ENCODE measurements at places on chromosomes 11 and 22.

DNA sequence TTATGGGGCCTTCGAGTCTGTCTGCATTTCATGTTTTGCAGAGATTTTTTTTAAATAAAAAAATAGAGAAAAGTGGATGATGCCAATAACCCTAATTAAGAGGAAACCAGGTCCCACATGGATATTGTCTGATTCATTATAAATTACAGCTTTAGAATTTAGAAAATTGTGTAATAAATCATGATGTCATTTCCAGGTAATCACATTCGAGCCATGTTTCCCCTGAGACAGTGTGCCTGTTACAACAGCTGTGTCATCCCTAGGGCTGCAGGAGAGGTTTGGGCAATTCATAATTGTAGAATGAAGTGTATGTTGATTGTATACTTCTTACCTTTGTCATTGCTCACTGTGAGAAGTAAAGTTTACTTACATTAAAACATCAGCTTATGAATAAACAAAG lies 38.3 kb downstream of the NCAM1 start:
- peak; percentile 69 for DNase-seq

DNA sequence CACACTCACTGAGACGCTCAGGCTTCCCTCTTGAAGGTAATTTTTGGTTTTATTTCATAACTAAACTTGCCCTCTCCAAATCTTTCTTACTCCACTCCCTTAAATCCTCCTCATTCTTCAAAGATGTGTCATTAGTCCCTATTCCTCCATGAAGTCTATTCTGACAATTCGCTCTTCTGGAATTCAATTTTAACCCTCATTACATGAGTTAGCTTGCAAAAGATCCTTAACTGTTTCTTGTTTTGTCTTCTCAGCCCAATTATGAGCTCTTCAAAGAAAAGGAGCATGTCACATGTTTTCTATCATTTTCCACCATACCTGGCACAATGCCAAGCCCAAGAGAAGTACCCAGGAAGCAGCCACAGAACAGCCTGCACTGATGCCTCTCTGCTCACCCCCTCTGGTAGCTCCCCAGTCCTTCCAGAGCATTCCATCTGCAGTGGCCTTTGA lies 13.0 kb downstream of the GALNT18 start:
- no peak for DNase-seq

- no peak for DNase-seq
These were observed 17.4 kb downstream of the ANKK1 start for GRCh38 chr11:113404859-113405430.

DNA sequence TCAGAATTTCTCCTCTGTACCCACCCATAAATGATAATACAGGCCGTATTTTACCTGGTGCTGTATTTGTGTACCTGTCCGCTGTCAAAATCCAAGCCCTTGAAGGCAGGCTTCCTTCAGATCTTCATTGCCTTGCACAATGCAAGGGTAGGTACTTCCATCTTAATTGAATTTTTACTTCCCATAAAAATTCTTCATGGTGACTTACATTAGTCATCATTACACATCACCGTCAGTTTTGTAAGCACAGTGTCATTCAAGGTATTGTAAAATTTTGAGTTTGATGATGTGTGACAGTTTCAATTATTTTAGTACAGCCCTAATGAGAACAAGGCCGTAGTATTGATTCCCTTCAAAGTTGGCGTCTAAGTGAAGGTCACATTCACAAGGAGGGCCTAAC lies 770 bp upstream of the TSG101 start:
- DNase-seq, result no peak

GRCh38 chr11:32584921-32585320 lies 1.3 kb downstream of the EIF3M start:
- DNase-seq, result no peak

- DNase-seq, result no peak
These were observed 3.5 kb downstream of the PLXNB2 start for GRCh38 chr22:50303848-50304527.

- DNase-seq, result no peak
These were observed 16.6 kb downstream of the SCUBE1 start for GRCh38 chr22:43326331-43327156.
